ENCODE measurements at places on chromosomes 1 and 21.

DNA sequence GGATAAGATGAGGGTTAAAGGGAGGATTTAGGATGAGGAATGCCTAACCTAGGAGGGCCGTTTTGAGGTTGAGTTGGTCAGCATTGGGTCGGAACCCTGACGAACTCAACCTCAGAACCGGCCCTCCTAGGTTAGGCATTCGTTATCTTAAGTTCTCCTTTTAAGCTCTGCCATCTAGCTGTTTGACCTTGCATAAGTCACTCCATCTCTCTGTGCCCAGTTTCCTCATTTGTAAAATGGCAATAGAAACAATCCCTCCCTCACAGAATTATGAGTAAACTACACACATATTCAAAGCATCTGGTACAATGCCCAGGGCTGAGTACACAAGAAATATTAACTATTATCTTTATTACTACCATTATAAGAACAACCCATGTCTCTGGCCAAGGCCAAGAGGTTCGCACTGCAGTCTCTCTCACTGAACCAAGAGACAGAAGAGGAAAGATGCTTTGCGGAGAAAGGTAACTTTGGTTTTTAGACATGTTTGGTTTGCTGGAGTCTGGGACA is 4.8 kb downstream of the ABCB10 start:
- no peak for DNase-seq

GRCh38 chr1:7302873-7303272 is 468.2 kb upstream of the VAMP3 start:
- DNase-seq = no peak

GRCh38 chr1:40796939-40797667 is 13.5 kb downstream of the KCNQ4 start:
- no peak for DNase-seq

DNA sequence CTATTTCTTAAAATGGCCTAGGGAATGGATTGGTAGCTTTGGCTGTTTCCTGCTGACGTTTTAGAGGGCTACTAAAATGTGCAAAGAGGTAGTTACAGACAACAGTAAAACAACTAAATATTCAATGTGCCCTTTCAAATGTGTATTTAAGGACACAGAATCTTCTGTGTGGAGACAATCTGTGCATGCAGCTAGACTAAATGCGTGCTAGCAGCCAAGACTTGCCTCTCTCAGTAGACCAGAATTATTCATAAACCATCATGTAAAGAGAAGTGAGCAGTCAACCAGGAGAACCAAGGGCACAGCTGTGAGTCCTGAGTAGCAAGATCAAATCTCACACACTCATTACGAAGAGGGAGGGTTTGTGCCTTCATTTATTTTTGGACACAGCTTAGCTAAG is 160.2 kb upstream of the GREM2 start:
- DNase-seq = no peak

DNA sequence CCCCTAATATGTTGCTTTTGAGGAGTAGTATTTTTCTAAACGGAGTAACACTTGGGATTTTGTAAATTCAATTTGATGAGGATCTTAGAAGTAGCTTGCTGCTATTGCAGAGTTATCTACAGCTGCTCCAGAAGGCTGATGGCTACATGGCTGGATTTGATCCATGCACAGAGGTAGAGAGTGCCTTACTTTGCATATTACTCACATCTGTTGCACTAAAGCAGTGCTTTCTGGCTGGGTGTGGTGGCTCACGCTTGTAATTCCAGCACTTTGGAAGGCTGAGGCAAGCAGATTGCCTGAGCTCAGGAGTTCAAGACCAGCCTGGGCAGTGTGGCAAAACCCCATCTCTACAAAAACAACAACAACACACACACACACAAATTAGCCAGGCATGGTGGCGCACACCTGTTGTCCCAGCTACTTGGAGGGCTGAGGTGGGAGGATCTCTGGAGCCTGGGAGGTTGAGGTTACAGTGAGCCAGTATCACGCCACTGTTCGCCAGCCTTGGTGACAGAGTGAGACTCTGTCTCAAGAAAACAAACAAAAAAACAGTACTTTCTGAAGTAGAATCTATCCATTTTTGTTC is 24.6 kb downstream of the RALGPS2 start:
- DNase-seq = no peak

- no peak for DNase-seq
These were observed 339.0 kb upstream of the B3GALT2 start for GRCh38 chr1:193525411-193525810.

Data from iPS DF 19.7 (cell line).